Stimulated activated CD8-positive, alpha-beta memory T cell treated with anti-CD3 and anti-CD28 coated beads, Interleukin-4, amount 100 ng/mL, for 1 hour (primary cell): ENCODE measurements at places on chromosomes 7 and 10.

DNA sequence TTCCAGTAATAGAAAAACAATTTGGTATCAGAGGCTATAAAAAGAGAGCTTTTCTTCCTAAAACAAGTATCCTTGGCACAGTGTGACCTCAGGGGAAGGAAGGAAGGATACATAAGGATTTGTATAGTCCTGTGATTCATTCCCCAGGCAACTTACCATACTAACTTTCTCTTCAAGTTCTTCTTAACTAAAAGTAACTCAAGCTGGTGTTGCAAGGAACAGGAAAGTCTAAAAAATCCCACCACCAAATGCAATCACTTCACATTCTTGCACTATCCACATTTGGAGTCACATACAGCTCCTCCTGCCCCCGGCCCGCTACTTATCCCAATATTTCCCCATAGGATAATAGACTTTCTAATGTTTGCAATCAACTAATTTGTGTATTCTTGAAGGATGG is 84.8 kb downstream of the PRKAG2 start:
- DNase-seq: no peak

- DNase-seq: no peak
These were observed 55.0 kb upstream of the EEPD1 start for GRCh38 chr7:36098096-36098495.

- DNase-seq: no peak
These were observed 92.4 kb downstream of the PCDH15 start for GRCh38 chr10:54708591-54708990.

DNA sequence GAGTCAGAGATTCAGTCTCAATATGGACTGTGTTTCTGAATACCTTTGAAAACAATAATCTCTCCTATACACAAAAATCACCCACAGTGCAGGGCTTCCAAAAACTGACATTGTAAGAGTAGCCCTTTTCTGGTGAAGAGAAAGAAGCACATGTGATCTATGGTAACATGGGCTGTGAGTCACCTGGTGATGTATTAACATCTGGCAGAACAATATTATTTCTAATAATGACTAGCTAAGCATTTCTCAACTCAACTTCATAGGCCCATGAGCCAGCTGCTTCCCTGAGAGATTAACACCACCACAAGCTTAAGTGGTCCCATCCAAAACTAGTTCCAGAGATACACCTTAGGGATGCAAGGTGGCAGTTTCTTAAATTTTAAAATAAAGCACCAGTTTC is 331.0 kb upstream of the NRP1 start:
- no peak for DNase-seq

GRCh38 chr7:50940621-50941020 is 157.9 kb upstream of the GRB10 start:
- DNase-seq: no peak

GRCh38 chr7:95342642-95343307 is 18.4 kb upstream of the PON1 start:
- DNase-seq: no peak

- DNase-seq: no peak
These were observed 345.7 kb downstream of the GLRX3 start for GRCh38 chr10:130481936-130482335.

GRCh38 chr10:71241830-71242621 is 29.7 kb downstream of the UNC5B start:
- DNase-seq: no peak

DNA sequence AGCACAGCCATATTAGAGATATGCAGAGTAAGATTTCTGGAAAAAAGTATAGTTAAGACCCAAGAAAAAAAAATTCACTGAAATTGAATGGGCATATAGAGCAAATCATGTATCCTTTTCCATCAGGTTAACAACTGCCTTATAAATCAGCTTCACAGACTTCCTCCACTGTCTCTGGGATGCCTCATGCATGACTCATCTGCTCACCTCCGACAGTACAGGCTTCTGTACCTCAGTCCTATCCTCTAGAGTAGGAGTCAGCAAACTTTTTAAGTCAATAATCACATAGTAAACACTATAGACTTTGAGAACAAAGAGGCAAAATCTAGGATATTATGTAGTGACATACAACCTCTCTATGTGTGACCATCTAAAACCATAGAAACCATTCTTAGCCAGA is 211.6 kb upstream of the SP8 start:
- no peak for DNase-seq

DNA sequence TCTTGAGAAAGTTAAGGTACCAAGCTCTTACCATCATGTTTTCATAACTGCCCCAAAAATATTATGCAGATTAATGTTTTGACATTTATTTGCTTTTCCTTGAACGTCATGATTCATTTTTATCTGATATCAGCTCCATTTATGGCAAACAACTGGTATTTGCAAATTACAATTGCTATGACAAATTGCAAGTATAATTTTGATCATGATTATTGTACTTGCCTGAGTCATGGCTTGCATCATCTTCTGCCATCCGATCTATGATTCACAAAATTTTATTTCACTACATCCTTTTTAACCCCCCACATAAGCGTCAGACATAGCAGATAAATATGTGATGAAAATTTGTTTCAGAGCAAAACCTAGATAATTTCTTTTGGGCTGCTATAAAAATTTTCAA is 155.0 kb downstream of the STK31 start:
- DNase-seq: no peak

GRCh38 chr7:12269100-12269895 is 58.2 kb downstream of the TMEM106B start:
- DNase-seq: no peak

DNA sequence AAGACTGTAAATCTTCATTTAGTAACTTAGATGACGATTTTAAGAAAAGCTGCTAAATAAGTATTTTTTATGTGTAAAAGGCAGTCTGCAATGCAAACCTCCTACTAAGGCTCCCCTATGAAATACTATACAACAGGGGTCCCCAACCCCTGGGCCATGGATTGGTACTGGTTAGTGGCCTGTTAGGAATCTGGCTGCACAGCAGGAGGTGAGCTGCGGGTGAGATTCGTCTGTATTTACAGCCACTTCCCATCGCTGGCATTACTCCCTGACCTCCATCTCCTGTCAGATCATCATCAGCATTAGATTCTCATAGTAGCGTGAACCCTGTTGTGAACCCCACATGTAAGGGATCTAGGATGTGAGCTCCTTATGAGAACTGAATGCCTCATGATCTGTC is 580.4 kb downstream of the MAGI2 start:
- no peak for DNase-seq

DNA sequence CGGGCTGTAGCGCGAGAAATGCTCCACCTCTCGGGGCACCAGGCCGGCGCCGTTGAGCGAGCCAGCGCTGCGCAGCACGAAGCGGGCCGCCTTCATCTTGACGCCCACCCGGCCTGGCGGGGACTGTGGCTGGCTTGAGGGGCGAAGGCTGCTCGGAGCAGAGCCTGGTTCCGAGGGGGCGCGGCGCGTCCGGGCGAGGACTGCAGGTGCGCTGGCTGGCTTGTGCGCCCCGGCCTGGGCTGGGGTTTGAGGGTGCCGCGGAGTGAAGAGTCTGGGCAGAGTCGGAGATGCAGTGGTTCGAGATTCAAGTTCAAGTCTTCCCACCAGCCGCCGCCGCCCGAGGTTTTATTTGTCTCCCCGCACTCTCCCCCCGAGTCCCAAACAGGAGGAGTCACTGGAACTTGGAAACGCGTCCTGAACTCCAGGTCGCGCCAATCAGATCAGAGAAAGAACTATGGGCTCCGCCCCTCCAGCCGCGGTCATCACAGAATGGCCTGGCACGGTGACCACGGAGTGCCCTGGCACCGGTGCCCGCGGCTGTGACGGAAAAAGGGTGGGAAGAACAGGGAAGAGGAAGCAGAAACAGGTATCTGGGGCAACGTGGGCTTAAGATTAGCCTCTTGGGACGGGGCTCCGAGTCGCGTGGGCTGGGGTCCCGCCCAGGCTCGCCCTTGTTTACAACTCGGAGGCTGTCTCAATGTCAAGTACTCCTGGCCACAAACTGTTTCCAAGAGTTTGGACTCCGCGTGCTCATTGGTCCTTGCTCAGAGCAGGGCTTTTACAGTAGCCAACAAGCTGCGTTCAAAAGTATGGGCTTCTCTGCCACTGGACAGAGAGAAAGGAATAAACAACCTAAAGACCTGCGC is at the start of gene PDK4:
PDK4 (minus strand) TSS at position 319 of the 866 bp plus-strand sequence; CDS start at position 96, 223 bp downstream.
- DNase-seq: no peak

GRCh38 chr7:142746264-142746663 is 3.0 kb upstream of the PRSS1 start:
- no peak for DNase-seq

- no peak for DNase-seq
These were observed 140.5 kb downstream of the LHPP start for GRCh38 chr10:124602121-124602561.

GRCh38 chr10:50396491-50397311 is 145.4 kb upstream of the ASAH2 start:
- no peak for DNase-seq

- DNase-seq: no peak
These were observed 62.0 kb downstream of the MYOF start for GRCh38 chr10:93420091-93420490.

GRCh38 chr10:5482016-5482415 is 17.4 kb downstream of the CALML5 start:
- no peak for DNase-seq

DNA sequence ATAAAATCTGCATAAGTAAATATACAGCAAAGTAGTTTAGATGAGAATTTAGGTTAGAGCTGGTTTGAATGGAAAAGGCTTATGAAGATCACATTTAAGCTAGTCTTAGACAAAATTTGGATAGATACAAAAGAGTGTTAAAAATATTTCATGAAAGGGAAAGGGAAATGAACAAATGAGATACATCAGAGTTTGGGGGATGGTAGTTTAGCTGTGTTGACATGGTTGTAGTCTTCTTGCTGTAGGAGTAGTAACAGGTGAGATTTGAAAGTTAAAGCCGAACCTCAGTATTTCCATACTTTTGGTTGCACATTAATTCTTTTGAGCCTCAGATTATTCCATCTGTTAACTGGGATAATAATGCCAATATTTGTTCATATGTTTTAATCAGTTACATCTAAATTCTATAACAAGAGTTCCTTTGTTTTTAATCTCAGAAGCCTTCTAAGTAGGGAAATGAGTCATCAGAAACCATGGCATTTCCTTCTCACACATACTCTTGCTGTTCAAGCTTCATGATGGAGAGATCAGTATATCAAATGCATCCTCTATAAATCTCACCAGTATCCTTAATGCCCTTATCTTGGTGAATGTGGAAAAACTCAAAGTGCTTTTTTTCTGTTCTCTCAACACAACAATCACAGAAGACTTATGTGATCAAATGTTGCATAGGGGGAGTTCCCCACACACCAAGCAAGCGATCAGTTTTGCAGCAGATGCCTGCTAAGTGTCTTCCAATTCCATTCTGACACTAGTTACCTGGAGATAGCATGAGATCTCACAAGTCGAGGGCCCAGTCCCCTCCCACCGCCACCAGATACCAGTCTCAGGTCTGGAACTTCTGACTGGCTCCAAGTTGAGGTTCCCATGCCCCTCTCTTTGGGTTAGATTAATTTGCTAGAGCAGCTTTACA is 84.7 kb downstream of the MAPK8 start:
- no peak for DNase-seq

DNA sequence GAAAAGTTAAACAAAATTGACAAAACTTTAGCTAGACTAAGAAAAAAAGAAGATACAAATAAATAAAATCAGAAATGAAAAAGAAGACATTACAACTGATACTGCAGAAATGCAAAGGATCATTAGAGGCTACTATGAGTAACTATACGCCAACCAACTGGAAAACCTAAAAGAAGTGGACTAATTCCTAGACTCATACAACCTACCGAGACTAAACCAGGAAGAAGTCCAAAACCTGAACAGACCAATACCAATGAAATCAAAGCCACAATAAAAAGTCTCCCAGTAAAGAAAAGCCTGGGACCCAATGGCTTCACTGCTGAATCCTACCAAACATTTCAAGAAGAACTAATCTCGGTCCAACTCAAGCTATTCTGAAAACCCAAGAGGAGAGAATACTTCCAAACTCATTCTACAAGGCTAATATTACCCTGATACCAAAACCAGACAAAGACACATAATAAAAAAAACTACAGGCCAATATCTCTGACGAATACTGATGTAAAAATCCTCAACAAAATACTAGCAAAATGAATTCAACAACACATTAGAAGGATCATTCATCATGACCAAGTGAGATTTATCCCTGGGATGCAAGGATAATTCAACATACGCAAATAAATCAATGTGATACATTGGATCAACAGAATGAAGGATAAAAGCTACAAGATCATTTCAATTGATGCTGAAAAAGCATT is 20.3 kb downstream of the ELAPOR2 start:
- no peak for DNase-seq

DNA sequence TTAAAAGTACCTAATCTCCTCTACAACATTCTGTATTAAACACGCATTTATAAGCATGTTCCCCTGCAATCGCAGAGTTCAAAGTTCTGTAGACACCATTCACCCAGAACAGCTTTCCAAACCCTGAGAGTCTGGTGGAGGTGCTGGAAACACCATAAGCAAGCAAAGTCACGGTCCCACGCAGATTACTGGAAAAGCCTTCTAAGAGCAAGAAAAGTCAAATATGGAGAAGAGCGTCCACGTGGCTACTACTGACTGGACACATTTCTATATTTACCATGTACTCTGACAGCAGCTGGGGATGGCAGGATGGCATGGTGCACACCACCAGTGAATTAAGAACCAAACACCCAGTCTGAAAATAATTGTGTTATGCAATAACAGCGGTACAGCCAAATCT is 97.7 kb downstream of the PARD3 start:
- DNase-seq: no peak

GRCh38 chr10:132257271-132257670 is 50.5 kb downstream of the STK32C start:
- no peak for DNase-seq

GRCh38 chr10:33293076-33293475 is 41.4 kb downstream of the NRP1 start:
- DNase-seq: no peak

DNA sequence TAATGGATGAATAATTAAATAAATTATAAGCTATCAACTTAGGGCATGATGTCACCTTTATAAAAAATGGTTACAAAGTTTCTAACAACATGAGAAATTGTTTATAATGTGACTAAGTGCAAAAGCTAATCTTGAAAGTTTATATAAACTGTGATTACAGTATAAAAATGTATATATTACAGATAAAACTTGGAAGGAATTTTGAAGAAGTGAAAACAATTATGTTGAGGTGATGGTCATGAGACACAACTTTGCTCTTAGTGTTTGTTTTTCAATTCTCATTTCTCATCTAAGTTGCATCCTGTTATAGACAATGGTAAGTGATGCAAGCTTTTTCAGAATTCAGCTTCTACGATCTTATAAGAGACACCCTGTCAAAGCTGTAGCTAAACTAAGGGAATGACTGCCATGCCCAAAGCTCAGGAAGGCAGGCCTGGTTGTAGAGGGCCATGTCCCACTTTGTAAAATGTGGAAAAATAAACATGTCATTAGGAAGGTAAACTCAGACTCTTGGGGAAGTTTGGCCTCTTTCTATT is 23.9 kb downstream of the MACC1 start:
- no peak for DNase-seq

DNA sequence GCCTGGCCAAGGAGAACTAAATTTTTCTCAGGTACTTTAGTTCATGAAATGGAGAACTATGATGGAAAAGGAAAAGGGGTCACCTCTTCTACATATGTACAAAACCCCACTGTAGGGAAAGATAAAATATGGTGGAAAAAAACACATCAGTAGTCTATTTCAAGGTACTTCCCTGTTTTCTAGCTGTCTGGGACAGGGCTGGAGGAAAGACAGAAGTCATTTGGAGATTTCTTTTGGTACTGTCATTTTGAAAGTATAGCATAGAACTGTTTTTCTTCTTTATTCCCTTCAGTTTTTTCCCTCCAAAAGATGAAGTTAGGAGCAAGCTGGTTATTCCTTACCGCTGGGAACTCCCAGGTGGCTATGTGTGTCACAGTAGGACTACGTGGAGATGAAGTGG is 196.1 kb downstream of the DOCK4 start:
- no peak for DNase-seq

- no peak for DNase-seq
These were observed 5.4 kb downstream of the TBATA start for GRCh38 chr10:70779511-70780369.
